HFF-Myc (cell line): ENCODE measurements at places on chromosomes 16 and 17.
A peak's percentile ranks its signal among the peaks of the same experiment; 100 is the strongest.

GRCh38 chr17:16107165-16107770 is 107.6 kb downstream of the TTC19 start:
- DNase-seq, result no peak

GRCh38 chr17:35630530-35631148 is 43.5 kb downstream of the AP2B1 start:
- peak; percentile 19 for DNase-seq

DNA sequence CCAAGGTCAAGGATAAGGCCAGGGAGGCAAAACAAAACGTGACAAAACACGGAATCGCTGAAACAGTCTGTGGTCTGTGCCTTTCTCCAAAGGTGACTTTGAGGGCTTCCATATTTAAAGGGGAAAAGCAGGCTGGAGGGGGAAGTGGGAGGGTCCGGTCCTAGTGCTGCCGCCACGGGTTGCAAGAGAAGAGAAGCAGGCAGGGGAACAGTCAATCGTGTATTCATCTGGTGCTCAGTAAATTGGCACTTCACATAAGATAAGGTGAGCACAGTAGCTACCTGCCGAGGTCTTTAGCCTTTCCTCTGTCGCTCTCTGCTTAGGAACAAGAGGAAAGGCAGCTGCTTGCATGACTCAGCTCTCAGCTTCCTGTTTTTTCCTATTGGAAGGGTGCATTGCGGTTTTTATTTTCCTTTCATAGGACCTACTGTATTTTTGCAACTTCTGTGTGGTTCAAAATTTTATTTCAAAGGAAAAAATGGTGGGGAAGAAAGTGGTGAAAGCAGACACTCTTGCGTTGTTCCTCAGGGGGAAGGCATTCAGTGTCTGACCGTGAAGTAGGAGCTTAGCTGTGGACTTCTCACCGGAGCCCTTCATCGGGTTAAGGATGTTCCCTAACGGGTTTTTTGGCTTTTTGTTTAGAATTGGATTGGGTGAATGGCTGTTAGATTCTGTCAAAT is 7.1 kb upstream of the LGALS3BP start:
- no peak for DNase-seq

- no peak for DNase-seq
Measured at GRCh38 chr16:29318037-29318436, 88.5 kb downstream of the NPIPB11 start.

DNA sequence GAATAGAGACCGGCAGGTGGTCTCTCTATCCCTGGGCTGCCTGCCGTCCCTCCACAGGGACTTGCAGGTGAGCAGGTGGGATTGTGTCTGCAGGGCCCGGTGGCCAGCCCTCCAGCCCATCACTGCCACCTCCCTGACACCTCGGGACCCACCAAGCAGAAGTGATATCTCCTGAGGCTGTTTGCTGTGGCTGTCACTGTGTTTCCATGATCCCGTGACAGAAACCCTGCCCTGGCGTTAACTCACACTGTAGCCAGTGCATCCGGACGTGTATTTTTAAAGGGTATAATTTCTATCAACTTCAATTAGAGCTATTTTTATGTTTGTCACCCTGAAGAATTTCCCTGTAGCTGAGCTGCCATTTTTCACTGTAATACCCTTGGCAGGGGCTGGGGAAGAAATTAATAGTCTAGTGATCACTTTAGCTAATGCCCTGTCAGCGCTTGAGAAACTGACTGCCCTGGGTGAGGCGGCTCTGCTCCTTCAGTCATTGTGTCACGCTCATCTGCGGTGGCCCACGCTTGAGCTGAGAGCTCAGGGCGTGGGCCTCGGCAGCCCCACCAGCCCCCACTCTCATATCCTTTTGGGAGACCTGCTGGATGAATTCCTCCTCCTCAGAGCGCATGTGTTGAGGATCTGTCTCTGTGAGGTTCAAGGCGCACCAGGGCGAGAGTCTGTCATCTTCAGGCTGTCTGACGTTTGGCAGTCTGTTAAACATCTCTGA is 229.9 kb upstream of the CIBAR2 start:
- DNase-seq, result no peak

DNA sequence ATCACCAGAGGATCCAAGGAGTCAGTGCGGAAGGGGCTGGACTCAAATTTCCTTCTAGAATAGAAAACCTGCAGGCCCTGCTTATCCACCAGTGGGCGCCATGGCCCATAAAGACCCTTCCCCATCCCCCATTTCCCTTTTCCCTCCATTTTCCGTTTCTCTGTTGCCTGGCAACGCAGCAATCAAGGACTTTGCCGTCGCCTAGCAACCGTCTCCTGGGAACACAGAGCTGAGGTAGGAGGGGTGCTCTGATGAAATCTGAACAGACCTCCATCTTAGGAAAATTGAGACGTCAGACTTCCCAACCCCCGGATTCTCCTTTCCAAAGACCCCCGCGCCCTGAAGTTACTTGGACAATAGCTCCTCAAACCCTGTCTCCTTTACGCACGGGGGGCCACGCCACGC is 5.7 kb downstream of the DLG4 start:
- peak; percentile 57 for DNase-seq

DNA sequence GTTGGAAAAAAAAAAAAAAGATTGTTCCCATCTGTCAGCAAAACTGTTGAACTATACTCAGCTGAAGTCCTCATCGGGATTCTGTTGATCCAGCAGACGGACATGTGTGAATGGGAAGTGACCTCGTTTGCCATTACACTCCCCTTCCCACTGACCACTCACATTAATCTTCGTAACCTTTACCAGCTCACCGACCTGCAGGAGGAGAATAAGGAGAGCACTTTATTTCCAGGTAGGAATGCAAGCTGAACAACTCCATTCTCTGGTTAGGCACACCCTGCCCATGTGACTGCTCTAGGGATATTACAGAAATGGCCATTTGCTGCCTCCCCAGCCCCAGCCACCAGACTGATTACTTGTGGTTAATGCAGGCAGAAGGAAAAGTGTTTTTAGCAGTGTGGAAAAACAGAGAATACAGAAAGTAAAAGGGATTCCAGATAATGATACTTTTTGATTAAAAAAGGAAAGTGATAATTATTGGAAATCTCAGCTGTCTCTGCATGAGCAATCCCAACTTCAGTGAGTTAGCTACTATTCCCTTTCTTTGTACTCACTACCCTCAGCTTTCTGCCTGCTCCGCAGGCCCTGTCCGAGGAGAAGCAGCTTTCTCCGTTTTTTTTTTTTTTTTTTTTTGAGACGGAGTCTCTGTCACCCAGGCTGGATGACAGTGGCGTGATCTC is 23.6 kb upstream of the YWHAE start:
- DNase-seq, result no peak

DNA sequence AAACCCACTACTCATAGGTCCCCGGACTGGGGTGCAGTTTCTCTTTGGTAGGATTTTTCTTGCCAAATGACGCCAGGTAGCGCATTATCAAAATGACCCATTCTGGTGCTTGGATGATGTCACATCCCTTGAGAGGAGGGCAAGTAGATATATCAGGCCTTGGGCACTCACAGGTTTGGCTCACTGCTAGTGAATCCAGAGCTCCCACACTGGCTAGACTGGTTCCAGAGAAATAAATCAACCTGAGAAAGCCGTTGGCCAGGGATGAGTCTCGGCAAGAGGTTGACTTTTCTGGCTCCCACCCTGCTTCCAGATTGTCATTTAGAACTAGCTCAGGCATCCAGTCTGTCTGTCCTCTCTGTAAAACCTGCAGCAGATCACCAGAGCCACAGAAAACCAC is 188.4 kb upstream of the MAF start:
- DNase-seq, result no peak

GRCh38 chr17:75003070-75003956 is 9.2 kb upstream of the MRPL58 start:
- no peak for DNase-seq

- no peak for DNase-seq
Measured at GRCh38 chr17:21300601-21301571, 16.4 kb downstream of the MAP2K3 start.

- DNase-seq, result no peak
Measured at GRCh38 chr17:61465550-61466237, 13.5 kb downstream of the TBX4 start.

DNA sequence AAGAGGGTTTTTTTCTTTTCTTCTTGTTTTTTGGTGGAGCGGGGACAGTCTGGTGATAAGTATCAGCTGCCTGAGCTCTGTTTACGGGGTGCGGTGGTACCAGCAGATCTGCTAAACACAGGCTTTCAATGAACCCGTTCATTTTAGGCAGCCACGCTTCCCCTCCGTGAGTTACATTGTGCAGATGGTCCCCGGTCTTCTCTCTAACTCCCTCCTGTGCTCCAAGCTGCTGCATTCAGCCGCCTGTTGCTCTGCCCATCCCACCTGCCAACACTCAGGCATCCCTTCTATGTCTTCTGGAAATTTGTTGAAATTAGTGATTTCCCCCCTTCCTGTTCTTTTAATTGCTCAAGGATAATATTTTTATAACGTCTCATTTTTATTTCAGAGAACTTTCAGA is 82.1 kb upstream of the ELAC2 start:
- no peak for DNase-seq

DNA sequence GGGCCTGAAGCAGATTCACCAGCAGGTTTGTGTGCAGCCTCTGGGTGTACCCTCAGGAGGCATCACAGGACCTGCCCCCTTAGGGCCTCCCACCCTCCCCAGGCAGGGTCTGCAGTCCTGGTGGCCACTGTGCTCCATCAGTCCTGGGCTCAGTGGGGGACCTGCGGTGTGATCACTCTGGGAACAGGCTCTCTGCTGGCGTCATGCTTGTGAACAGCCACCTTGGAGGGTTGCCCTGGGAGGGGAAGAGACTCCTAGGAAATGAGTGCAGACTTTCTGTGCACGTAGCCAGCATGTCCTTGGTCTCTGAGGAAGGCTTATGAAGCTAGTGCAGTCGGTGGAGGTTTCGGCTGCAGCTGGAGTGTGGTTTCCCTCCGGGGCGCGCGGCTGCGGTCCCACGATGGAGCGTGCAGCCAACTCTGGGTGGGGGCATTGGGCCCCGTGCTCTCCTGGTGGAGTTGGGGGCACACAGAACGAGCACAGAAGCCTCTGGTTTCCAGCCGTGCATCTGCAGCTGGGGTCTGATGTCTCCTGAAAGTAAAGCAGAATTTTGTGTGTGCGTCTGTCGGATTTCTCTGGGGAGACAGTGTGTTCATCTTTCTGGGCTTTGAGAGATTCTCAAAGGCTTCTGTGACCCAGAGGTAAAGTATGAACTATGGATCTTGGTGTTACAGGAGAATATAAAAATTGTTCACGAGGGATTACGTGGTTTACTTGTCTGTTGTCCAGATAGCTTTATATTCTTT is 68.1 kb upstream of the ZNF750 start:
- DNase-seq, result no peak

- DNase-seq, result no peak
Measured at GRCh38 chr17:48054238-48055185, 6.4 kb downstream of the NFE2L1 start.

GRCh38 chr17:83119987-83120864 is 40.8 kb downstream of the METRNL start:
- DNase-seq, result no peak

DNA sequence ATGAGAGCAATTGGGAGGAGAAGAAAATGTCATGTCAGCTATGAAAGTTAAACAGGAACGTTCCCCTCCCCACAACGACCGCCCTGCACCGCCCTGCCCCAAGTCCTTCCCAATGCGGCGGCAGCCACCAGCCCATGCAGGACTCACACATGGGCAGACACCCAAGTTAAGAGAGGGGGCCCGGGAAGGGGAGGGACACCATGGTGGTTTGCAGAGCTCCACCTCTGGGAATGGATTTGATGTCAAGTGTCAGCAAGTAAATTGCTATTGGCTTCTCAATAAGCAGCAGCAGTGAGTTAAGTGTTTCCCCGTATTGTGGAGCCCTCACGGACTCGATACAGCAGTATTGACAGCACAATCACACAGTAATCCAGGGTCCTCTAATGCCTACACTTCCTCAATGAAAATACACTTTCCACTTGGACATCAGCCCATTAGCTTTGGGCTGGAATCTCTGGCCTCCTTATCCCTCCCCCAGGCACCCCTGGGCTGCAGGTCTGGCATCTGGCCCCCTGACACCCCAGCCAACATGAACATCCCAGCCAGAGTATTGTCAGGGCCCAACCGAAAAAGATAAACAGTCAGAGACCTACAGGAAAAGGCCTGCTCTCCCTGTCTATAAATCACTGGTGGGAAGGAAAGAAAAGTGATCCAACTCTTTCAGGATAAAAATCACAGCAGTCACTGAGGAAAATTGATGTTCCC is 22.6 kb downstream of the ZFHX3 start:
- no peak for DNase-seq

GRCh38 chr17:74756891-74757290 is 8.5 kb downstream of the NHERF1 start:
- DNase-seq, result no peak

DNA sequence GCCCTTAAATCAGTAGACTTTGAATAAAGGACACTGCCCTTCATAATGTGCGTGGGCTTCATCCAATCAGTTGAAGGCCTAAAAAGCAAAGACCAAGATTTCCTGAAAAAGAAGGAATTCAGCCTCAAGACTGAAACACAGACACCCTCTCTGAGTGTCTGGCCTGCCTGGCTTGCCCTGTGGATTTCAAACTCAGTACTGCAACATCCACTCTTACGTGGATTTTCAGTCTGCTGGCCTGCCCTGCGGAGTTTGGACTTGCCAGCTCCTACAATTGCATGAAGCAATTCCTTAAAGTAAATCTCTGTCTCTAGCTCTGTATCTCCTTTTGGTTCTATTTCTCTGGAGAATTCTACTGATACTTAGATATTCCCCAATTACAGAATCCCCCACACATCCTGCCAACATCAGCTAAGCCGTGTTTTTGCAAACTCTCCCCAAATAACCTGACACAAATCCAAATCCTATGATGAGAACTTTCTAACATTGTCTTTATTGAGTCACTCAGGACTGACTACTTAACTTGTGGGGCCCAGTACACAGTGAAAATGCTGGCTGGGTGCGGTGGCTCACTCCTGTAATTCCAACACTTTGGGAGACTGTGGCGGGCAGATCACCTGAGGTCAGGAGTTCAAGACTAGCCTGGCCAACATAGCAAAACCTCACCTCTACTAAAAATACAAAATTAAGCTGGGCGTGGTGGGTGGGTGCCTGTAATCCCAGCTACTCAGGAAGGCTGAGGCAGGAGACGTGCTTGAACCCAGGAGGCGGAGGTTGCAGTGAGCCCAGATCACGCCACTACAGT is 7.2 kb upstream of the TNFRSF17 start:
- no peak for DNase-seq
